ENCODE measurements at places on chromosomes 1 and 21. TPM values are rescaled to one million over a fixed set of nuclear protein-coding genes. Genes with fewer than 3 reads are reported as not detected.

Gene CR2
- total RNA-seq: 1.3 TPM

Gene VWA5B1
- total RNA-seq: 23.0 TPM

- DNase-seq: no peak
These were observed 37.2 kb downstream of the ADSS2 start for GRCh38 chr1:244414543-244414942.

DNA sequence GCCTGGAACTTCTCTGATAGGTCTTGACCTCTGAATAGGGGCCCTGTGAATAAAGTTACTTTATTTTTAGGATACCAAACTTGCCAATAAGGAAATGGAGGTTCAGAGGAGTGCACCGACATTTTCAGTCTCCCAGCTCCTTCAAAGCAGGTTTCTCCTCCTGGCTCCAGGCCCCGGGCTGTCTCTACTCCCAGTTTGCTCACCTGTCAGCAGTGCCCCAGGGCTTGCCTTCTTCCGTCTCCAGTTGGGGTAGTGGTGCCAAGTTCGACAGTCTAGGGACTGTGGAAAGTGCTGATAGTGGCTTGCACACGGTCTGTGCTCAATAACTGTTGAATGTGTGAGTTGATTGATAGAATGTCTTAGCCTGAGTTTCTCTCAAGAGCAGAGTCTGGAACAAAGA is 149.2 kb downstream of the ACTL8 start:
- no peak for DNase-seq

- DNase-seq: no peak
These were observed 172.2 kb upstream of the IRF2BP2 start for GRCh38 chr1:234782105-234782751.

DNA sequence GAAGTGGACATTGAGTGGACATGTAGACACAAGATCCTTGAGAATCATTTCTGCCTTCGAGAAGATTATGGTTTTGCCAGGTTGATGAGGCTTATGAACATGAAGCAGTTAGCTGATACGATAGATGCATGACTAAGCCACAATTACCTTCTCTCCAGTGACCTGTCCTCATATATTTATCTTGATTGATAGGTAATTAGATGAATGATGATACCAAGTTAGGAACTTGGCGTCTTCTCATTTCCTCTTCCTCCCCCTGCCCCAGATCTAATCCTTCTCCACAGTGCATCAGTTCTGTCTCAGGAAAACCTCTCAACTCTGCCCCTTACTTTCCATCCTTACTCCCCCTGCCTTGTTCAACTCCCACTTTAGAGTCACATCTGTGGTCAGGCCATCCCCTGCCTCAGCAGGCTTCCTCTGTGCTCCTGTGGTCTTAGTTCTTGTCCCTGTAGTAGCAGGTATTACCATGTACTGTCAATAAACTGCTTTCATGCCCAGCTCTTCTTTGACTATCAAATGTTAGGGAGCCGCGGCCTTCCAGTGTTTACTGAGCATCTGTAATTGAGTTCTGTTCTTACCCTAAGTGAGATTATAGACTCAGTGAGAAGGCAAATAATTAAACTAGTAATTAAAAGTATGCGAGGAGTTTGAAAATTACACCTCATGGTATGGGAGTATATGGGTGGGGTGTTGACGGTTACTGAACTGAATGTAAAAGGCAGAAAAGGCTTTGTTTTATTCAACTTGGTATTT is 5.1 kb downstream of the ST6GALNAC3 start:
- DNase-seq: no peak

Gene SPATA1
- 7.1 TPM for total RNA-seq

Gene NBPF6
- total RNA-seq: 6.8 TPM

Data from testis (tissue), 5 donors.